ENCODE measurements at places on chromosomes 4 and X. TPM values are rescaled to one million over a fixed set of nuclear protein-coding genes. Genes with fewer than 3 reads are reported as not detected.

The LDB2 gene
- total RNA-seq = 24.2 TPM

The HTN1 gene
- total RNA-seq = not detected

The COL4A5 gene
- total RNA-seq = 6.3 TPM

The ADH1B gene
- total RNA-seq = not detected

The CNKSR2 gene
- not detected for total RNA-seq

The TMPRSS11A gene
- not detected for total RNA-seq

The ATP10D gene
- 52.4 TPM for total RNA-seq

The HERC3 gene
- 32.2 TPM for total RNA-seq

The SSX3 gene
- not detected for total RNA-seq

The IL1RAPL2 gene
- total RNA-seq = not detected

The BMX gene
- total RNA-seq = not detected

The ODAM gene
- total RNA-seq = not detected

The FRAS1 gene
- total RNA-seq = 6.4 TPM

The DACH2 gene
- total RNA-seq = not detected

The GATA1 gene
- not detected for total RNA-seq

The PDGFRA gene
- total RNA-seq = 29.4 TPM

The EOLA2 gene
- total RNA-seq = 31.7 TPM

The CYSLTR1 gene
- total RNA-seq = not detected

The ZAR1 gene
- total RNA-seq = not detected

The VCX2 gene
- not detected for total RNA-seq

The PHKA2 gene
- total RNA-seq = 12.6 TPM

Measured in HFFc6 (cell line).